ENCODE measurements at places on chromosomes 2 and 18.

DNA sequence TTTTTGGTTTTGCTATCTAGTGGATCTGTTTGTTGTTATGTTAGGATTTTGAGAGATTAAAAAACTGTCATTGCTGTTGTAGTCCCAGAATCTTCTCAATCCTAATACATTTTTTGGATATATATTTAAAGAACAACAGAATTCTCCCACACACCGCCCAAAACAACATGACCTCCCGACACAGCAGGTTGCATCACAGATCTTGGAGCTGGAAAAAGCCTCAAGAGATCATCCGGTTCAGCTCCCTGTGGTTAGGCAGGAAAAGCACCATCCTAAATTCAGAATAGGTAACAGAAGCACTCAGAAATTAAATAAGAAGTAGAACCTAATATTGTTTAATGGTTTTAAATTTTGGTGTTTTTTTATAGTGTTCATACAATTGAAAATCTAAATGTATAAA, 251.4 kb upstream of the STON1 start:
- no peak for DNase-seq

GRCh38 chr2:104430359-104430740, 423.6 kb upstream of the POU3F3 start:
- no peak for DNase-seq

GRCh38 chr18:44819944-44820510, 139.3 kb downstream of the SETBP1 start:
- DNase-seq, result no peak

- no peak for DNase-seq
These were observed 2.6 kb upstream of the THUMPD2 start for GRCh38 chr2:39781697-39782096.
